ENCODE measurements at places on chromosomes 2 and 18. TPM values are rescaled to one million over a fixed set of nuclear protein-coding genes. Genes with fewer than 3 reads are reported as not detected.

Gene CHST10
- polyA plus RNA-seq: 10.7 TPM

Gene ZRANB3
- polyA plus RNA-seq: 7.2 TPM

Gene CYP26B1
- 11.8 TPM for polyA plus RNA-seq

Gene SCN3A
- polyA plus RNA-seq: 0.70 TPM

Gene SPATA3
- polyA plus RNA-seq: not detected

DNA sequence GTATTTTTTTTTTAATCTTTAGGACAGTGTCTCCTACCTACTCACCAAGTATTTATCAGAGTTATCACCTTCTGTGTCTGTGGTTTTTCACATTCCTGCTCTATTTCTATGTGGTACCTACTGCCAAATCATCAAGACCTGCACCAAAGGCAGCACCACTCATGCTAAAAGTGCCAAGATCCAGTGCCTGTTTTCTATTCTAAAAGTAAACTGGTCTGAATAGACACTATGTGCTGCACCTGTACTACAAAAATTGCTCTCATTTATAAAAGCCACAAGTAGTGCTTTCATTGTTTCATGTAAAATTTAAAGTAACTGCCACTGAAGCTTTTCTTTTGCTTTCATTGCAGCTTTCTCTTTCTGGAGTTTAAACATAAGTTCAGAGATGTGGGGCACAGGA lies 103.9 kb upstream of the GULP1 start:
- DNase-seq: no peak

- no peak for DNase-seq
These were observed 37.1 kb downstream of the SLC25A52 start for GRCh38 chr18:31723639-31723989.

DNA sequence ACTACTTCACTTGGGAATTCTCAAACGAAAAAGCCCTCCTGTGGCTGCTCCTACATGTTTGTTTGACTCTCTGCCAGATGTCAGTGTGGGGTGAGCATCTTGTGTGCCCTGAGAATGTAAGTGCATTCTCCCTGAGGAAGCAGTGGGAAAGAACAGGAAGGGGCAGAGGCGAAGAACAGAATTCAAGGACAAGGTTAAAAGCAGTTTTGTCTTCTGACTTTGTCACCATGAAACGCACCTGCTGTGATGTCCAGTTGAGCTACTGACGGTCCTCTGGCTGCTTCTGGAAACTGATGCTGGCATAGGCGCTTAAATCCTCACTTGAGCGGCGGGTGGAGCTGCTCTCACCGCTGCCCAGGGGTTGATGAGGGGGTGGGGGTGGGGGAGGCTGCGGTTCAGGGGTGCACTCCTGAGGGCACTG lies 4.9 kb downstream of the IRS1 start:
- peak; percentile 75 for DNase-seq

- no peak for DNase-seq
These were observed 1.3 kb downstream of the ITM2C start for GRCh38 chr2:230865766-230866755.

DNA sequence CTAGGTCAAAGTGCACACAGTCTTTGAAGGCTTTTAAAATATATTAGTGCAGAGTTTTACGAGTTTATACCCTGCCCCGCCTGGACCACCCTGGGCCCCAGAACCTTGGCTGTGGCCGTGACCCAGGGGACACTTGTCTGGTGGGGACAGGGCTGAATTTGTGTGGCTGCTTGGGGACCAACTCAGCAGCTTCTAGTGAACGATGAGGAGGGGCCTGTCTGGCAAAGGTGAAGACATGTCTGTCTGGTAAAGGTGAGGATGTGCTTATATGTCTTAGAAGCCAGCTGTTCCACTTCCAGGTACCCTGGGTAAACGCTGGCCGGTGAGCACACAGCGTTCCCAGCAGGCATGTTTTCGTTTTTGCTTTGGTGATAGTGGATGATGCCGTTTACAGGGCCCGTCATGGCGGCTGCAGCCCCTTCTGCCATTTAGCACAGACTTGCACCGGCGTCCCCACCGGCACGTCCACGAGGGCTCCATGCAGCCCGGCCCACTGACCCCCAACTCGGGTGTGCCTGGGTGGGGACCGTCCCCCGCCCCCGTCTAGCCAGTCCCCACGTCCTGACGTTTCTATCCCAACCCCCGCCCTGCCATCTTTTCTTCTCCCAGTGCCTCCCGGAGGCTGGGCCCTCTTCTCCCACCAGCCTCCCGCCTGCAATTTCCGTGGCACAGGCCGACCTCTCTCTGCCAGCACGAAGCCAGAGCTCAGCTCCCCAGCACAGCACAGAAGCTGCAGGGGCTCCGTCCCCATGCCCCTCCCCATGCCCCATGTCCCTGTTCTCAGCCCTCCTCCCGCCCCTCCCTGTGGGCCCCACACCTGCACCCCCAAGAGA lies 67.8 kb downstream of the SLC66A2 start:
- DNase-seq: no peak

DNA sequence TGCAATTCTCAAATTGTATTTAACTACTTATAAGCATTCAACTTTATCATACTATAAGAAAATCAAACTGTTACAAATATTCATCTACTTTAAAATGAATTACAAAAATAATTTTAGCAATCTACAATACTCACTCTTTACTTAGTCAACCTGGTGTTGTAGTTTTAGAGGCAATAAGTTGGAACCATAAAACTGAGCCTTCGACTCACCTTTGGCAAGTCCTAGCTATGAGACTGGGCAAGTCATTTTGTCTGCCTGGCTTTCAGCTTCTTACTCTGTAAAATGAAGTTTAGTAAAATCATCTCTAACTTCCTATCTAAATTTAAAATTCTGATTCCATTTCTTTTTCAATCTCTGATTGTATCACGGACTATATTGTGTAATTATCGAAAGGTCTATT lies 161.0 kb downstream of the LAMA3 start:
- no peak for DNase-seq

GRCh38 chr2:104872866-104873688 lies 19.2 kb downstream of the POU3F3 start:
- peak; percentile 66 for DNase-seq

GRCh38 chr2:30422444-30423040 lies 24.5 kb upstream of the LCLAT1 start:
- DNase-seq: no peak

DNA sequence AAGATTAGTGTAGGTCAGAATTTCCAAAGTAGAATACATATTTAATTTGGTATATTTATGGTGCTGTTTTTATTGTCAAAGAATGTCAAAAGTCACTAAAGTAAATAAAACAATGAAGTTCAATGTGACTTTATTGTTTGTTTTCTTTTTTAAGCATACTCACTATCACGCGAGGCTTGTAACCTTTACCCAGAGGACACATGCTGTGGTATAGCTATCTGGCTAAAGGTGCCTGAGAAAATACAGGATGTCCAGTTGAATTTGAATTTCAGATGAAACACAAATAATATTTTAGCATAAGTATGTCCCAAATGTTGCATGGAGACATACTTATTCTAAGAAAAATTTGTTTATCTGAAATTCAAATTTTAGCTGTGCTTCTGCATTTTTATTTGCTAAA lies 103.3 kb upstream of the KLF7 start:
- no peak for DNase-seq

- DNase-seq: no peak
These were observed 54.5 kb downstream of the MFSD6 start for GRCh38 chr2:190462611-190463010.

- no peak for DNase-seq
These were observed 684.5 kb downstream of the BCL11A start for GRCh38 chr2:59868981-59869380.

- no peak for DNase-seq
These were observed 67.3 kb upstream of the CSRNP3 start for GRCh38 chr2:165402162-165402561.

DNA sequence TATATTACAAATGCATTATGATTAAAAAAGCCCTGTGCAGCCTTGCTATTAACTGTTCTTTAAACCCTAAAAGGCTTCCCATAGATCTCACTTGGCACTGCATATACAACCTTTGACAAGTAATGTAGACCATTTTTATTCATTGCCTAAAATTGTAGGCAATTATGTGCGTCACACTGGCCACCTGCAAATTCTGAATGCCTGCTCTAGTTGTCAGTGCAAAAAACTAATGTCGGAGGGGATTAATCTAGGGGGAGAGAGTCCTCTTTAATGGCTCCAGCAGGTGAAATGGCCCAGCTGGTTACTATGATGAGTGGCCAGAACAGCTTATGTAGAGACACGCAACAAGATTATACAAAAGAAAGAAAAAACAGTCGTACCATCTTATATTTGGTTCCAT lies 123.2 kb downstream of the OLA1 start:
- no peak for DNase-seq

GRCh38 chr2:121450301-121450700 lies 80.4 kb upstream of the RNU4ATAC start:
- no peak for DNase-seq

DNA sequence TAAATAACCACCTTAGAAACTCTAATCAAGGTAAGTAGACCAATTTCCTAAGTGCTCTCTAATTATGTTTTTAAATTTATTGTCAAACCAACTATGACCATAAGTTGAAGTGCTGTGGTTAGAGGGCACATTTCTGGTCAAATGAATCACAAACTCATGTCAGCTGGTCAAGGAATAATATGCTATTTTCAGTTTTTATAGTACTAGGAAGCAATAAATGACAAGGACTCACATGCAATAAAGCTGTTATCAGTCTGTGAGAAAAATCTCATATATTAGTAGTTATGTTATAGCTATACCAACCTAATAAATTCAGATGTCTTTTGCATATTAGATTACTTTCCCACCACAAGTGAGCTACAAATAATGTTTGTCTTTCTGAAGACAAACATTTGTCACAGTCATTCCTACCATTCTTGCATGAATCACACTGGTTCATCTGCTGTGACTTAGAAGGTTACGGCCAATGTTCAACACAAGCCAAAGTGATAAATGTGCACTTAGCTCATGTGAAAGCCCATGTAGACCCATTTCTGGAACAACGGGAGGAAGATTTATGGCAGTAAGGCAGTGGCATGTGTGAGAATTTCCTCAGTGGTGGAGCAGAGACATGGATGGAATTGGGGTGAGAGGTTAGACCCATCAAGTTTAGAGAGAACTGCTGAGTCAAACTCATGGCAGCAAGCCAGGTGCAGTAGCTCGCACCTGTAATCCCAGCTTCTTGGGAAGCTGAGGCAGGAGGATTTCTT lies 27.4 kb upstream of the CCNYL1 start:
- no peak for DNase-seq

GRCh38 chr2:171225302-171225980 lies 64.7 kb upstream of the TLK1 start:
- no peak for DNase-seq

GRCh38 chr2:53438100-53438499 lies 329.5 kb upstream of the CHAC2 start:
- DNase-seq: peak; percentile 42

DNA sequence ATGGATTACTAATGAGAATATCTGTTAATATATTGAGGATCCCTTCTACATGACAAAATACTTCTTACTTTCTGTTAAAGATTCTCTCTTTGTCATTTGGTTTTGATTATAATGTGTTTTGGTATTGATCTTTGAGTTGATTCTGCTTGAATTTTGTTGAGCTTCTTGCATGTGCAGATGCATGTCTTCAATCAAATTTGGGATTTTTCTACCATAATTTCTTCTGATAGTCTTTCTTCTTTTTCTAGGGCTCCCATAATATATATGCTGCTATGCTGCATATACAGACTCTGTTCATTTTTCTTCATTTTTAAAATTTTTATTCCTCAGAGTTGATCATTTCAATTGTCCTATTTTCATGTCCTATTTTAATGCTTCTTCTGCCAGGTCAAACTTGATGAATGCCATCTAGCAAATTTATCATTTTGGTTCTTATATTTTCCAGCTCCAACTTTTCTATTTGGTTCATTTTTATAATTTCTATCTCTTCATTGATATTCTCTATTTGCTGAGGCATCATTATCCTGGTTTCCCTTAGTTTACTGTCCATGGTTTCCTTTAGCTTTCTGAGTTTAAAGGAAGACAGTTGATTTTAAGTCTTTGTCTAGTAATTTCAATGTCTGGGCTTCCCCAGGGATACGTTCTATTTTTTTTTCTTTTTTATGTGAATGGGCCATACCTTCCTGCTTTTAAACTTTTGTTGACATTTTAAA lies 244.7 kb downstream of the WDPCP start:
- no peak for DNase-seq

GRCh38 chr2:215847056-215847455 lies 166.3 kb downstream of the MREG start:
- no peak for DNase-seq

DNA sequence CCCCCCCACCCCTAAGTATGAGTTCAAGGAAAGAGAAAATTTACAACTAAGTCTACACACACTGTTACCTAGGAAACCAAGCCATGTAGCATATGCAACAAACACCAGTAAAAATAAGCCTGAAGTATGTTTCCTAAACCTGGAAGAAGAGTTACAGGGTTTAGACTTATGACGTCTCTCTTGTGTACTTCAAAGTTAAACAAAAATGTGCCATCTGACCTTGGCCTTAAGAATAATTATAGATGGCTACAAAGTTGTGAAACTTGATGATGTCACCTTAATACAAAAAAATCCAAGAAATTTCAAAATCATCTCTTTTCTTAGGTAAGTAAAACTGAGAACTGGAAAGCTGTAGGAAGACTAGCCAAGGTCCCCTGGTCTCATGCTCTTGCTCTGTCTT lies 297.6 kb upstream of the NRXN1 start:
- DNase-seq: no peak

DNA sequence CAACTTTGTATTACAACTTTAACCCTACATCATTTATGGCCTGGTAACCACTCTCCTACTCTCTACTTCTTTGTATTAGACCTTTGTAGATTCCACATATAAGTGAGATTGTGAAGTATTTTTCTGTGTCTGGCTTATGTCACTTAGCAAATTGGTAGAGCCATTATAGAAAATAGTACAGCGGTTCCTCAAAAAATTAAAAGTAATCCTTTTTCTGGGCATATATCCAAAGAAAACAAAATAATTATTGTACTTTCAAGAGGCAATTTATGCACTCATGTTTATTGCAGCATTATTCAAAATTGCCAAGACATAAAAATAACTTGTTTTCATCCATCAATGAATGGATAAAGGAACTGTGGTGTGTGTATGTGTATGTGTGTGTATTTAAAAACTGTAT lies 537.5 kb upstream of the FSIP2 start:
- DNase-seq: no peak

All from muscle of back (tissue), 13 donors.